ENCODE measurements at places on chromosomes 7 and 10.

- no peak for DNase-seq
Measured at GRCh38 chr10:128066870-128067382, 59.3 kb downstream of the MKI67 start.

DNA sequence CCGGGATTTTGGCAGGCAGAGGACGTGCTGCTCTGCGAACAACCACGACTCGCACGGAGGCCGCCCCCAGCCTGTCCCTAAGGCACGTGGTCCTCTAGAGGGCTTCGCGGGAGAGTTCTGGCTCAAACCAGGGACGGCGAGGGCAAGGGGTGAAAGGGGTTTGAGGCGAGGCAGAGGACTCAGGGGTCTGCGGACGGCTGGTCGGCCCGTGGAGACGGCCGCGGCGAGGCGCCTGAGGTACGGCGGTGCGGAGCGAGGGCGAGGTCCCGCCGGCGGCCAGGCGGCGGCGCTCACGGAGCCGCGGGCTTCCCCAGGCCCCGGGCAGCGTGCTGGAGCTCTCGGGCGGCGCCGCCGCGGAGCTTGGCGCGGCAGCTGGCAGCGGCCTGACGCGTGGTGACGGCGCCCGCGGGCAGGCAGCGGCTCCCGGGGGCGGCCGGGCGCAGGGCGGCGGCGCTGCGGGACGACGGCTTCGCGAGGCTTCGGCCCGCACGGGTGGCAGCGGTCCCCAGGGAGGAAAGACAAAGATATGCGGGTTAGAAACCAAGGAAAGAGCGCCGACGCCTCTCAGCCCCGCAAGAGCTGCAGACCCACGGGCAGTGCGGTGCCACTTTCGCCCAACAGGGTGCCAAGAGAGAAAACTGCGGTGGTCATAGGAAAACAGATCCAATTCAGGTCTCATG lies 44.8 kb downstream of the ZNF800 start:
- DNase-seq, result peak; percentile 46

GRCh38 chr7:131504157-131504899 lies 52.1 kb downstream of the PODXL start:
- DNase-seq, result no peak

- no peak for DNase-seq
Measured at GRCh38 chr10:7193369-7193768, 217.5 kb downstream of the SFMBT2 start.

DNA sequence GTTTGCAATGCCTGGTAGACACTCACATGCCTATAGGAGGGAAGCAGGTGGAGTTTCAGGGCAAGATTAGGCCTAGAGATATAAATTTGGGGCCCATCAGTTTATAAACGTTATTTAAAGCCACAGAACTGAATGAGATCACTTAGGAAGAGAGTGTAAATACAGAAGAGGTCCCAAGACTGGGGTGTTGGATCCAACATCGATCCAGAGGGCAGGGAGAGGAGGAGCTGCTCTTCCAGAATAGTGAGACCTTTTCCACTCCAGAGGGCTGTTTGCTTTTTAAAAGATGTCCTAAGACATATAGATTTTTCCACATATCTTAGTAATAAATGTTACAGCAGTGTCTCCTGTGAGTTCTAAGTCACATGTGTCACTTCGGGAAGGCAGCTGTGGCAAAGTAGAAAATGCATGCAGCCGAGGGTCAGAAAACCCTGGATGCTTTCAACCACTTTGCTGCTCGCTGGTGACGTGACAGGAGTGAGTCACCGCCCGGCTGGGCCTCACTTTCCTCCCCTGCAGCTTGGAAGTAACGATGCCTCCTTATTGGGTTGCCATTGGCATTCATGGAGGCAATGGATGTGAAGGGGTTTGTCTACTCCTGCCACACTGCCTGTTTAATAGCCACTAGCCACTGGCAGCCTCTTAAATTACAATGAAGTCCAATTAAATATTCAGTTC lies 95.4 kb downstream of the TRIL start:
- no peak for DNase-seq

- no peak for DNase-seq
Measured at GRCh38 chr10:17676919-17677318, 33.0 kb downstream of the STAM start.

- no peak for DNase-seq
Measured at GRCh38 chr10:130185591-130185990, 49.4 kb downstream of the GLRX3 start.

Measured in NCI-H226 (cell line).